ENCODE measurements at places on chromosomes 1 and 21. TPM values are rescaled to one million over a fixed set of nuclear protein-coding genes. Genes with fewer than 3 reads are reported as not detected.

DNA sequence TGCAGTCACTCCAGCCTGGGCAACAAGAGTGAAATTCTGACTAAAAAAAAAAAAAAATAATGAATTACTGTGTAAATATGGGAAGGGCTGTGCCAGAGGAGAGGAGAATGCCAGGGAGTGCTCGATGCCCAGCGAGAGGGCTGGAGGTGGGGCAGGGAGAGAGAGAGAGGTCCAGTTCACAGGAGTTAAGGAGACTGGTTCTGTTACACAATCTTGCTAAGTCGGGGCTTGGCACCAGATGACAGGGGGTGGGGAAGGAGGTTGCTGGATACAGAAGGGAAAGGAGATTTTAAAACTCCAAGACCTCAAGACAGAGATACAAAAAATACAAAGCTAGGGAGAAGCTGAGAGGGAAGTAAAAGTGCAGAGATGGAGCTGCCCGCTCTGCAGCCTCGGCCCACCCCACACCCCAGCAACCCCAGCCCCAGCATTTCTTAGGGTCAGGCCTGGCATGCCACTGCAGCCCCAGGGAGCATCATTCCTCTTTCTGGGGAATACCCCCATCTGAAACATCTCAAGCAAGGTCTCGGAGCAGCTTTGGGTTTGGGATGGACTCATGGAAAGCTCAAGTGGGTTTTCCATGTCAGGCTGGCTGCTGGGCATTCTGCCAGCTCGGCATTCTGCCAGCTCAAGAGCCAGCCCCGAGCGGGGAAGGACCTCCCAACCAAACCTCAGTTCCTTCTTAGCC, 991 bp downstream of the SELENBP1 start:
- peak; percentile 52 for DNase-seq

- DNase-seq = no peak
These were observed 49.9 kb downstream of the BACE2 start for GRCh38 chr21:41217671-41218385.

DNA sequence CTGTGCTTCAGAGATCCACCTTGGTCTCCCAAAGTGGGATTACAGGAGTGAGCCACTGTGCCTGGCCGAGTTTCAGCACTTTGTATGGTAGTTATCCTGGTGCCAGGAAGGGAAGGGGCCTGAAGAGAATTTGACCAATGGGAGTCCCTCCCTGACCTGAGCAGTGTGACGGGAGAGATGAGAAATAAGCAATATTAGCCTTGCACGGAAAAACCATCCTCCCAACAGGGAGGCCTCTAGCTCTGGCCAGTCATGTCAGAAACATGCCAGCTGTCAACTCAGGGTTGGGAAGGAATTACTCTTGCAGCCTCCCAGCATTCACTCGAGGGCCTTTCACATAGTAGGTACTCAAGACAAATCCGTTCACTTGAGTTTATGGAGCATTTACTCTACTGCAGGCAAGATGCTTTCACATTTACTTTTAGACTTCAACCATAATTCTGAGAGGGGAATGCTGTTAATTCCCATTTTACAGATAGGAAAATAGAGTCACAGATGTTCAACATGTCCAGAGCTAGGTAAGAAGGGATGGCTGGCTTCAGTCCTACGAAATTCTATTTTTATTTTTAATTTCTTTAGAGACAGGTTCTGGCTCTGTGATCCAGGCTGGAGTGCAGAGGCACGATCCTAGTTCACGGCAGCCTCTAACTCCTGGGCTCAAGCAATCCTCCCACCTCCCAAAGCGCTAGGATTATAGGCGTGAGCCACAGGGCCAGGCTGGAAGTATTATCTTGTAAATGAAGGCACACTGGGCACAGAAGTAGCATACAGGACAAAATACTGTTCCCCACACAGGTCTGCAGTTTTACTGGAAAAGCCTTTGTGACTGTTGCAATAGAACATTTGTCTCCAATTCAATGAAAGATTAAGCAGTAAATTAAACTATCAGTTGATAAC, 3.2 kb upstream of the ATP13A2 start:
- DNase-seq = no peak

GRCh38 chr21:42317826-42318746, 2.9 kb upstream of the TFF3 start:
- DNase-seq = no peak

DNA sequence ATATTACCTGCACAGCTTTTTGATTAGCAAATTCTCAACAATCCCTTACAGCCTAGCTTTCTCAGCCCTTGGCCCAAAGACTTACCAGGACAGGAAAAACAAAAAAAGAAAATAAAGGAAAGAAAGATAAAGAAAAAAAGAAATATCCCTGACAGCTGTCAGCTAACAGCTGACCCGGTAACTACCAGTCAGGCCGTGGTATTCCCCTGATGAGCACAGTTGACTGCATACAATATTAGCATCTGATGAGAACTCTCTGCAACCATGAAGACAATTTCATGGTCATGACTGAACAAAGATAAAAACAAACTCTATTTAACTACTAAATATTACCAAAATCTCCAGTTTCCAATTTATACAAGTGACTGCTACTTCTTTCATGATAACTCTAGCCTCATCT, 798.8 kb downstream of the PLA2G4A start:
- no peak for DNase-seq

DNA sequence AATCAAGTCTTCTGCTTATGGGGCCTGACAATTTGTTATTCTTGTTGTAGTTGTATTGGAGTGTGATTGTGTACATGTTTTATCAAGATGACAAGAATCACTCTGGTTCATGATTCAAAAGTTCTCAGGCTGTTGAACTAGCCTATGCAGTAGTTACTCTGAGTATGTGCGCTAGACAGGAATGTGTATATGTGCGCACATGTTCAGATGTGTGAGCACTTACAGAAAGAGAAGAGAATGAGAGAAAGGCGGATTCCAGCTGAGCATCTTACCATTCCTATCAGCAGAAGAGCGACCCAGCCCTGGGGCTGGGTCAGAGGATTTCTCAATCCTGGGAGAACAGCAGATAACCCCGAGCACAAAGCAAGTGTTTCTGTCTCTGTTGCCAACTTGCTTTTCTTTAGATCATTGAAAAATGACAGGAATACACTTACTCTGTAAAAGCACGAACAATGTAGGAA, 110.8 kb upstream of the HOOK1 start:
- DNase-seq = no peak

DNA sequence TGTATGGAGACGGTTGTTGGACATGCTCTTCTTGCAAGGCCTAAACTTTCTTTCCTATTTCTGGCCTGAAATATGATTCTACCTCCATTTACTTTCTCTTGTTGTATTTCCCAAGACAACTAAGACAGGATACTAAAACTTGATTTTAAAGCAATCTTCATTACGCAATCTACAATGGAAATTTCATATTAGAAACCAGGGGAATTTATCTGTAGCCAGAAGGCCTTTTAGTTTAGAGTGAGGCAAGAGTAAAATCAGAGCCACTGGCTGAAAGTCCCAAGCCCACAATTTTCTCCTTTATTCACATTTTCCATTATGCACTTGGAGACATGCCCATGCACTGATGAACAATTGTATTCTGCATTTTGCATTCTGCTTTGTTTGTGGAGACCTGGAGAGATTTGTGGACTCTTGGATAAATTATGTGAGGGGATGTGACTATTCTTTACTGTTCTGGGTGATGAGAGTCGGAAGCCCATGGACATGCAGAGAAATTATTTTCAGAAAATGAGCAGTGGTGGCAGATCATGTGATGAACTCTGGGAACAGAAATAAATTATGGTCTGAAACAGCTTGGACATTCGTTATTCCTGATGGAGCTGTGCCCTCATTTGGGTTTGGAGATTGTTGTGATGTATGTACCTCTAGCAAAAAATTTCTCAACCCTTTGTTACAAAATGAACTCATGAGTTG, 336.8 kb downstream of the SEC16B start:
- no peak for DNase-seq

- peak; percentile 35 for DNase-seq
These were observed 1.5 kb downstream of the TRNP1 start for GRCh38 chr1:26994787-26995517.

DNA sequence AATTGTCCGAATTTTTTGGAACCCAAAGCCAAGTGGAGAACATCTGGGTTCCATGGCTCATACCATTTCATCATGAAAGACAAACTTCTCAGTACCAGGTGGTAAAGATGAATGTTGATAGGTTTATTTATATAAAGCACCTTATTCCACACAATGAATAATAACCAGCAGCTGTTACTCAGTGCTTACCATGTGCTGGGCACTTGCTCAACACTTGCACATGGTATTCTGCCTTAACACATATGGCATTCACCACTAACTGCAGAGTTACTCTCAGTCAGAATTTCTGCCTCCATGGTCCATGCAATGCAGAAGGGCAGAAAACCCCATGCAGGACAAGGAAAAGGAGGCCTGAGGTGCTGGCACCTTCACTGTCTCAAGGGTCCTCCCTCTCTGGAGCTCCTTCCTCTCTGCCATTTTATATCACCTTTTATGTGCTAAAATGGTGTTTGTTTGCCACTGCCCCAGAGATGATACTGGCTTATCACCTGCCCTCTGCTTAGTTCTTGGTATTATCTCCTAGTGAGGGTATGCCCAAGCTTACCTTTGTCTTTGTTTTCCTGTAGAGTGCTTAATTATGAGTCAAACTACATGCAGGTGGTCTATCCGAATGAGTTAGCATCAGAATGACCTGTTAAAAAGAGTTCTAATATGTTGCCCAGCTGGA, 76.7 kb upstream of the ZNF326 start:
- no peak for DNase-seq

- DNase-seq = peak; percentile 49
These were observed 12.4 kb downstream of the EPB41 start for GRCh38 chr1:28926629-28927265.

DNA sequence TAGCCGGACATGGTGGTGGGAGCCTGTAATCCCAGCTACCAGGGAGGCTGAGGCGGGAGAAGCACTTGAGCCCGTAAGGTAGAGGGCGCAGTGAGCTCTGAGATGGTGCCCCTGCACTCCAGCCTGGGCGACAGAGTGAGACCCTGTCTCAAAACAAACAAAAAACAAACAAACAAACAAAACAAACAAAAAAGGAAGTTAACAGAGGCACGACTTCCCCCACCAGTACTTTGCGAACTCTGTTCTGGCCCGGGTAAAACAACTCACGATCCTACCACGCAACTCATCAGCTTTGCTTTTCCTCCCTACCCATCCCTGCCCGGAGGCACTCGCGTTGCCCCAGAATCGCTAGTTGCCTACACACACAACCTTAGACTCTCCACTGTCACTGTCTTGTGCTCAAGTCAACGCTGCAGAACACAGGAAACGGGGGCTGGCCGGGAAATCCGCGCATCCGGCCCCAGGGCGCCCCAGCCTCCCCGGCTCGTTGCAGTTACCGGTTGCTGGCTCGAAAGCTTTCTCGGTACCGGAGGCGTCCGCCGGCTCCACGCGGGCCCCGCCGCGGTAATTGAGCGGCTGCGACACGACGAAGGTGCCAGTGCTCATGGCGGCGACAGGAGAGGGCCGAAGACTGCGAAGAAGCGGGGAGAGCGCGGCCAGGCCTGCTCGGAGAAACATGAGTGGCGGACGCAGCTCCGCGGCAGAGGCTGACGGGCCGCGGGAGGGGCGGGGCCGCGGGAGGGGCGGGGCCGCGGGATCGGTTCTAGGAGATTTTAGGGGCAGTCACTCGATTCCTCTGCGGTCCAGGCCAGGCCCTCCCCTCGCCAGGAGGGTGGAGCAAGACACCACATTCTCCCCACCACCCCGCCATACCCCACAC, at the start of gene ALDH9A1:
Gene ALDH9A1, minus strand, starts transcription at position 682 of the 880 bp plus-strand sequence. Its CDS starts 4 bp downstream, at position 678.
- DNase-seq = peak; percentile 56

DNA sequence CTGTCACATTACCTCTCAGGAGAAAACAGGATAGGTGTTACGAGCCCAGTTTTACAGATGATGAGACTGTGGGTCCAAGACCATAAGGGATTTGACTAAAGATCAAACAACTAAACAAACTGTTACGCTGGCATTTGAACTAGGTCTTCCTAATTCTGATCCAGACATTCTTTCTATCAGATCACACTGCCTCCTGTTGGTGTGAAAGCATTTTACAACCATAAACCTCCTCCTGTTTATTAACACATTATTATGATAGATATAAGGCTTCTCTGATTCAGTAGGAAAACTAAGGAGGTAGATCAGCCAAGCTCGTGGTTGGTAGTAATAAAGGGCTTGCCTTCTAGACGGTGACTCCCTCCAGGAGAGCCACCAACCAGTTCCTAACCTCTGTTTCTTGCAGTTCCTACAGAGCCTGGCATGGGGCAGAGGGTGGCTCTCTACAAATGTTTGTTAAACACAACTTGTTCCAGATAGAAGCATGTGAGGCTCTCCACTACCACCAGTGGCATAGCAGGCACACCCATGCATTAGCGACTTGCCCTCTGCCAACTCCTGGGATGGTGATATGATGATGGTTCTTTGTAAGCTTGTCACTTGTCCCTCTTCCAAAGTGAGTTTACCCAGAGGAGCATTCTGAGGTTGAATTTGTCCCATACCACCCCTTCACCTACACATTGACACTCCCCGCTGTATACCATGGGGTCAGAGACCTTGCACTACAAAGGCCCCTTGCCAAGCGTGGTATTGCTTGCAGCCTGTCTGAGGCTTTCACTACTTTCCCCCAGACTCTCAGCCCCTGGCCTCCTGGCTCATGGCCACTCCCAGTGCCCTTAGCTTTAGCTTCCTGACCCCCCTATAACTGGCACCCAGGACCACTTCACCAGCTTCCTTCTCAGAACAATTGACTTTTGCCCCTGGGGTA, 96.4 kb upstream of the HOOK1 start:
- peak; percentile 45 for DNase-seq

DNA sequence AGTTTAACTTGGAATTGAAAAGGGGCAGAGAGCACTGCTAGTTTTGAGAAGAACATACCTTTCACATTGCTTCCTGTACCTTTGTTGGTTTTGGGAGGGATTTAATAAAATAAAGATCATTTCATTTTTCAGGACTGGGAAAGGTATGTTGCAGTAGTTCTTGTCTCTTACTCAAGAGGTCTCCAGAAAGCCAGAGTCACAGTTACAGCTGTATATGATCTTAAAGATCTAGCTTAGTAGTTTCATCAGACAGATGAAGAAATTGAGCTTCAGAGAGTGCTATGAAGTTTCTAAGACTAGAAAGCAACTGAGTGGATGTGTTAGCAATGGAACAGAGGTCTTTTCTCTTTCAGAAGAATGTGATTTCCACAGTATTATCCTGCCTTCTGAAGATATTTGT, 1.0 kb downstream of the OR10K2 start:
- no peak for DNase-seq

UBE2U gene
- total RNA-seq = 0.20 TPM

NBPF4 gene
- total RNA-seq = not detected

PAX7 gene
- total RNA-seq = not detected

THEM5 gene
- not detected for total RNA-seq

FNDC10 gene
- 0.44 TPM for total RNA-seq

SUSD4 gene
- total RNA-seq = 0.44 TPM

SEMA4A gene
- total RNA-seq = 0.20 TPM

OR6K3 gene
- not detected for total RNA-seq

SELE gene
- 5.0 TPM for total RNA-seq

CPLANE2 gene
- 6.7 TPM for total RNA-seq

SLC35F3 gene
- not detected for total RNA-seq

ZNF436 gene
- total RNA-seq = 17.7 TPM

GJA8 gene
- not detected for total RNA-seq

Data from lung microvascular endothelial cell (primary cell).